Activated CD8-positive, alpha-beta memory T cell treated with anti-CD3 and anti-CD28 coated beads for 4 hours (primary cell): ENCODE measurements at places on chromosomes 3 and 15.
A peak's percentile ranks its signal among the peaks of the same experiment; 100 is the strongest.

DNA sequence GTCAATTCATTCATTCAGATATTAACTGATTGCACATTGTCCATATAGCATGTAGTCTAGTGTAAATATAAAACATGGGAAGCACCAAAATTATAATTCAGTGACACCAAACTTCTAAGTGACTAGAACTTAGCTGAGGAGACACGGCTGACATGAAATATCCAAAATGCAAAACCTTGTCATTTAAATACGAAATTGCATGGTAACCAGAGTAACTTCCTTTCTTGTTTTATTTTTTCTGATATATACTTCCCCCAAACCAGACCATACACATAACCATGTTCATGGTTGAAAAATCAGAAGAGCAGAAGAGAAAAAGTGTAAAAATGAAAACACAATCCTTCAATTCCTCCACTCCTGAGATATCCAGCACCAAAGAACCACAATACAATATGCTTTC, 38.0 kb downstream of the CBLB start:
- DNase-seq: no peak

DNA sequence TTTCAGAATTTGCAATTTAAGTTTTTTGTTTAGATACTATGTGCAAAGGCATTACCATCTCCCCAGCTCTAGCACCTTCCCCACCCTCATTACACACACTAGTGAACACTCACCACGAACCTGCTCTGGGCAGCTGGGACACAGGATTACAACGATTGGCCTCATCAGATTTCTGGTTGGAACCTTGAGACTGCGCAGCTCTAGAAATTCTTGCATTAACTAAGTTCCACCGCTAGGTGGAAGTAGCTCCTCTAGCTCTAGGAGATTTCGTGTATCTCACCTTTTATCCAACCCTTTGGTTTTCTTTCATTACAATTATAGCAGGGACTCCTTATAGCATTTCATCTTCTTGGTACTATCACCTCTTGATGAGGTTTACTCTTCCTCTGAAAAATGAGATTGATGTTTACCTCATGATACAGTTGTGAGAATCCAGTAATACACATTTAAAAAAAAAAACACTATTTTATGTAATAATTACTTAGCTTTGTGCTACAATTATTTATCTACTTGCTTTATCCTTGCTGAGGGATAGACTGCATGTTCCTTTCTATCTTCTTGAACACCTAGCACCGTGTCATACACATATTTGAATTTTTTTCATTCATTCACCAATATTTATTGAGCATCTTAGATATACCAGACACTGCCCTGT, 28.7 kb upstream of the PLOD2 start:
- DNase-seq: peak; percentile 0

- no peak for DNase-seq
Observed at GRCh38 chr3:197465996-197466549, 89.7 kb downstream of the BDH1 start.

- no peak for DNase-seq
Observed at GRCh38 chr15:91258415-91258759, 158.3 kb downstream of the SV2B start.

- no peak for DNase-seq
Observed at GRCh38 chr3:37240170-37240945, 66.0 kb upstream of the LRRFIP2 start.

- no peak for DNase-seq
Observed at GRCh38 chr15:72178976-72179585, 18.5 kb downstream of the GRAMD2A start.

DNA sequence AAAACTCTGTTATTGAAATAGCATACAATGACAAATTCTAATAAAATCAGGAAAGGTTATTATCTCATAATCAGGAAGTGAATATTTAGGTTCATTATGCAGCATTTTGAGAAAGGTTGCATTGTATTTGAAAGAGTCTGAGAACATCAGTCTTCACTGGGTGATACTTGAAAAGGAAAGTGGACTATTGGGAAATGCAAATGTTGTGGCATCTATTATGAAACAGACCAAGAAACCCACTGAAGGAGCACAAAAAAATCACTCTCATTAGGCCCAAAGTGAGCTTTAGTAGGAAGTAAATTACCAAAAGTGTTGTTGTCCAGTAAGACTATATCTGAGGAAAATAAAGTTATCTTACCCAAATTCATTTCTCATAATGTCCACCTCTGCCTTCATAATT, 90.8 kb downstream of the ZPLD1 start:
- DNase-seq: no peak

GRCh38 chr3:144252896-144253295, 281.3 kb downstream of the DIPK2A start:
- no peak for DNase-seq

GRCh38 chr3:62793946-62794345, 81.3 kb downstream of the CADPS start:
- no peak for DNase-seq

DNA sequence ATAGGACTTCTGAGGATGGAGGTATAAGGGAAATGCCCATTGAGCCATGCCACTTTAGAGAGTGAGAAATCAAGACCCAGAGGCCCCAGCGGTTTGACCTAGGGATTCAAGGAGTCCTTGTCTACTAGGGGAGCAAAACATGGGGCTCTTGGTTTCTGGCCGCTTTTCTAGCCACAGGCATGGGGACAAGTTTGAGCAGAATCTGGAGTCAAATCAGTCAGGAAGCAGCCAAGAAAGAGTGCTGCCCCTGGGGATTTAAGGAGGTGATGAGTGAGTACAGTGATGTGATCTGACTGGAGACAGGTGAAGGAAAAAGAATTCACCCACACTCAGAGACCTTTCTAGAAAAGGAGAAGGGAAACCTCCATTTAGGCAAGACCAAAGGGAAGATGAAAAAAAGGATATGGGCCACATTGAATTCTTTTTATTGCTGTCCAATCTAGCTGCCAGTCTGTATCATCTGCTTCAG, 244.0 kb upstream of the TBC1D5 start:
- DNase-seq: no peak

GRCh38 chr3:61978460-61979419, 394.6 kb downstream of the FEZF2 start:
- no peak for DNase-seq

- DNase-seq: no peak
Observed at GRCh38 chr15:57592836-57593420, 1.2 kb downstream of the MYZAP start.

DNA sequence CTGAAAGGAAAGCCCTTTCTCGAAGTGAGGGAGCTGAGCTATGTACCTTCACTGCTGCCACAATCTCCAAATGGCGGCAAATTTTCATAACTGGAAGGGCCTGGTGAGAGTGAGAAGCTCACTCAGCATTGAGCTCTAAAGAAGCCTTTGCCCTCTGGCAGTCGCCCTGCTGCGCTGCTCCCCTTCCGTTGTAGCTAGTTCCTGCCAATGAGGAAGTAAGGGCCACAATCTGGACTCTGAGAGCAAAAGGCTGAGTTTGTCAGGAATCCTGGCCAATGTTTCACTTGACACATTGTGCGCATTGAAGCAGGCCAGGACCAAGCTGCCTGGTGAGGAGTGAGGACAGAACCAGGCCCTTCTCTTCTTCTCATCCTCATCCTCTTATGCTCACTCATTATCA, 579.5 kb downstream of the PDCD6IP start:
- DNase-seq: no peak

GRCh38 chr15:31292391-31293015, 34.1 kb upstream of the KLF13 start:
- DNase-seq: no peak

GRCh38 chr3:176950743-176951142, 246.5 kb downstream of the TBL1XR1 start:
- DNase-seq: no peak

- no peak for DNase-seq
Observed at GRCh38 chr3:65810302-65810701, 228.4 kb downstream of the MAGI1 start.

DNA sequence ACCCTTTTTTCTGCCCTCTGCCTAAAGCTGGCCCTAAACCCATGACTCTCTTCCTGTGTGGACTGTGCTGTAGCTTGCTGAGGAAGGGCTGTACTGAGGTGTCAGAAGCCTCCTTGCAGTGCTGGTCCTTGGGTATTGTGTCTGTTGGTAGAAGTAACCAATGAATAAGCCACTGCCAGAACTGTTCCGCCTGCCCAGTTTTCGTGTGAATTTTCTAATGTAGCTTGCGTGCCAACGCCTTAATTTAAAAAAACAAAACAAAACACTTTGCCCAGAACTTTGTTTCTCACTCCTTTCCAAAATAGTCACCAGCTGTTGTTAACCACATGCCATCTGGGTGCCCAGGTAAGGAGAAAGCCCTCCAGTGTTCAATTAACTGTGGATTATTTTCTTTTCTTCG, 101.9 kb downstream of the KLHL25 start:
- DNase-seq: no peak

DNA sequence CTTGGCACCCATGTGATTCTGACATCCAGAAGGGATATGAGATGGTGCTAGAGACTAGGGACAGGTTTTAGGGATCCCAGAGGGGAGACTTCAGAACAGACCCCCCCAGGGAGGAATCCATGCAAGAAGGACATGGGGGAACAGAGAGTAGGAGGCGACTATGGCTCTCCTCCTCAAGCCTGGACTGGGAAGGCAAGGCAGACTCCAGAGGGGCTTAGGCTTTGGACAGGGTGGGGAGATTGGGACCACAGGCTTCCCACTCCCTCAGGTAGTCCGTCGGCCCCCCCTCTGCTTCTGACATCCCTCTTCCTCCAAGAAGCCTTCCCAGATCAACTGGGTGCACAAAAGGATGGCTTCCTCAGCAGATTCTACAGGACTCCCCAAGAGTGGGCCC, 3.0 kb upstream of the VIPR1 start:
- DNase-seq: no peak

GRCh38 chr15:80752204-80752603, 27.0 kb upstream of the CEMIP start:
- no peak for DNase-seq

DNA sequence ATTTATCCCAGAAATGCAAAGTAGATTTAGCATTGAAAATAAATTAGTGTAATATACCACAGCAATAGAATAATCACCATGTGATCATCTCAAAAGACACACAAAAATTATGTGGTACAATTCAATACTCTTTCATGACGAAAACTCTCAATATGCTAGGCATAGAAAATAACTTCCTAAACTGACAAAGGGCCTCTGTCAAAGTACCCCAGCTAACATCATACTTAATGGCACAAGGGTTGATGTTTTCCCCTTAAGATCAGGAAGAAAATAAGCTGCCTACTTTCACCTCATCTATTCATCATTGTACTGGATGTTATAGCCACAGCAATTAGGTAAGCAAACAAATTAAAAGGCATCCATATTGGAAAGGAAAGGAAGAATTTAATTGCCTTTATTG, 22.7 kb upstream of the NIPA2 start:
- no peak for DNase-seq

DNA sequence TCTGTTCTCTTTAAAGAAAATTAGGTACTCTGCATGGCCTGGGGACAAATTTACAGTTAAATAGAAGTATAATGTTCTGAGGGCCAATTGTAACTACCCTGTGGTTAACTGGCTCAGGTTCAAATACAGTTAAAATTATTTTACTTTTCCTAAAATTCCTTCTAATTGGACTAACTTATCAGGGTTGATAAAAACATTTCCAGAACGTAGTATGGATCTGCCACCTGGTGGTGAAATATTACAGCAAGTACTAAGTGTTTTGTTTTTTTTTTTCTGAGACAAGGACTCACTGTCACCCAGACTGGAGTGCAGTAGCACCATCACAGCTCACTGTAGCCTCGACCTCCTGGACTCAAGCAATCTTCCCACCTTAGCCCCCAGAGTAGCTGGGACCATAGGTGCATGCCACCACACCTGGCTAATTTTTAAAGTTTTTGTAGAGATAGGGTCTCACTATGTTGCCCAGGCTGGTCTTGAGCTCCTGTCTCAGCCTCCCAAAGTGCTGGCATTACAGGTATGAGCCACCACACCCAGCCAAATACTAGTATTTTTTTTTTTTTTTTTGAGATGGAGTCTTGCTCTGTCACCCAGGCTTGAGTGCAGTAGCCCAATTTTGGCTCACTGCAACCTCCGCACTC, 29.2 kb downstream of the NEO1 start:
- DNase-seq: no peak

DNA sequence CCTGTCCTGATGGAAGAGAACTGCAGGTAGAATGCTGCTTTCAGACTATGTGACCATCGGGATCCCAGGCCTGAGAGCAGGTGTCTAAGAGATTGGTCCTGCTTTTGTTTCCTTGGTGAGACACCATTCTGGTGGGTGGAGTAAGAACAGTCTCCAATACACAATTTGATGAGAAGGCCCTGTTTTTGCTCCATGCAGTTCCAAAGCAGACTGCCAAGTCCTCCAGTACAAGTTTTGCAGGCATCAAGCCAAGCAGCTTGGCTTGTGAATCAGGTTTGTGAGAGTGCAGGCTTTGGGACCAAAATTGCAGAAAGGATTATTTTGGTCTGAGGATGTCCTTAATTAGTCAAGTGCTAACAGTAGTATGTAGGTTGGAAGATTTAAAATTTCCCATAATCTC, 381.6 kb downstream of the FOXP1 start:
- no peak for DNase-seq

GRCh38 chr15:32994810-32995424, 199.6 kb downstream of the FMN1 start:
- no peak for DNase-seq

DNA sequence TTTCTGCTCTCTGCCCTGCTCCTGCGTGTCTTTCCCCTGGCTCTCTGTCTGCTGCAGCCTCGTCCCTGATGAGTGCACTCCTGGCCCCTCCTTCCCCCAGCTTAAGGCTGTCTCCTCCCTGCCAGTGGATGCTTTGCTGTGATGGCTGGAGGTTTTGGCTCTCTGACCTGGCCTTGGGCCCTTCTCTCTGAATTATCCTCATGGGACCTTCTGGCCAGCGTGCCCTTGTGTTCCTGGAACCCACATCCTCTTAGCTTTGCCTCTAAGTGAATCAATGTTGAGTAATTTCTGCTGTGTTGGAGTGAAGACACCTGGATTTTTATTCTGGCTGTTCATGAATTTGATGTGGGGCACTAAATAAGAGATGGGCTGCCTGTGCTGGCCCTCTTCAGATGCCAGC, 9.8 kb upstream of the TNFAIP8L3 start:
- no peak for DNase-seq

DNA sequence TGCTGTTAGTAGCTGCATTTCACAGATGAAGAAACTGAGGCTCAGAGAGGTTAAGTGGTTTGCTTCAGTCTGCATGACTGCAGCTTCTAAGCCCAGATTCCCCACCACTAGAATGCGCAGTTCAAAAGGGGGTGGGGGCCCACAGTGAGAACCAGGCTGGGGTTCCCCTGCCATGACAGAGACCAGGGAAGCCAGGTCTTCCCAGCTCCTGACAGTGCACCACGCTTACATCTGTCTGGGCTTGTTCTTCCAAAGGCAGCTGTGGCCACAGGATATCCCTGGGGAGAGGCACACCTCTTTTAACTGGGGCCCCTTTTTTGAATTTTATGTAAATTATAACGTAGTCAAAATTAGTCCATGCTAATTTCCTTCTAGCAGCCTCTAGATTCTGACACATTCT, 5.3 kb downstream of the PLEKHO2 start:
- DNase-seq: no peak

DNA sequence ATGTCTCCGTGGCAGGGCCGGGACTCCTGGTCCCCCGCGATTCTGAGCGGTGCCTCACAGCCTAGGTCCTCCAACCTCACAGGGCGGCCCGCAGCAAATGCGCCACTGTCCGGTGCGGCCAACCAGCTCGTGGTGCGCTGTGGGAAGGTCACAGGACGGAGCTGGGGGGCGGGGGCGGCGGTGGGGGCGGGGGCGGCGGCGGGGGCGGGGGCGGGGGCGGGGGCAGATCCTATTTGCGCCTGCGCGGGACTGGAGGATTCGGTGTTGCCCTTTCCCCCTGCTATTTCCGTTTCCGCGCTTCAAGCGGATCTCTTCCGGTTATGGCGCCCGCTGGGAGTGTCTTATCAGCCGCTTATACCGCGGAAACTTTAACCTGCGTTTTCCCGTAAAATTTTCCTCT, 106.7 kb upstream of the SNRPN start:
- no peak for DNase-seq
